ENCODE measurements at places on chromosomes 11 and 22.

DNA sequence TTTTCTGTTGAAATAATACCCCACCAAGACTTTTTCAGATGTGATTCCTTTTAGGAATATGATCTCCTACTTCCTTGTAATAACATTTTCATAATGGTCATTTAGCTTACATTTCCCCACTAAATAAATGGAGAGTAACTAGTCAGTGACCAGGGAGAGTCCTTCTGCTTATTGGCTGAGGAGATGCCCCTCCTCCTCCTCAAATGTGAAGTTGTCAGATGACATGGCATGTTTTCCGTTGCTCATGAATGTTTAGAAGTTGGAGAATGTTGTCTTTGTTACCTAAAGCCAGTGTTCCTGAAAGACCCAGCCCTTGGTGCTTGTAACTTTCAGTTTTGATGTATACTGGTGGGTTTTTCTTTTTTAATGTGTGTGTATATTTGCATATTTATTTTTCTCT, 38.2 kb downstream of the CSRP3 start:
- no peak for ATAC-seq

DNA sequence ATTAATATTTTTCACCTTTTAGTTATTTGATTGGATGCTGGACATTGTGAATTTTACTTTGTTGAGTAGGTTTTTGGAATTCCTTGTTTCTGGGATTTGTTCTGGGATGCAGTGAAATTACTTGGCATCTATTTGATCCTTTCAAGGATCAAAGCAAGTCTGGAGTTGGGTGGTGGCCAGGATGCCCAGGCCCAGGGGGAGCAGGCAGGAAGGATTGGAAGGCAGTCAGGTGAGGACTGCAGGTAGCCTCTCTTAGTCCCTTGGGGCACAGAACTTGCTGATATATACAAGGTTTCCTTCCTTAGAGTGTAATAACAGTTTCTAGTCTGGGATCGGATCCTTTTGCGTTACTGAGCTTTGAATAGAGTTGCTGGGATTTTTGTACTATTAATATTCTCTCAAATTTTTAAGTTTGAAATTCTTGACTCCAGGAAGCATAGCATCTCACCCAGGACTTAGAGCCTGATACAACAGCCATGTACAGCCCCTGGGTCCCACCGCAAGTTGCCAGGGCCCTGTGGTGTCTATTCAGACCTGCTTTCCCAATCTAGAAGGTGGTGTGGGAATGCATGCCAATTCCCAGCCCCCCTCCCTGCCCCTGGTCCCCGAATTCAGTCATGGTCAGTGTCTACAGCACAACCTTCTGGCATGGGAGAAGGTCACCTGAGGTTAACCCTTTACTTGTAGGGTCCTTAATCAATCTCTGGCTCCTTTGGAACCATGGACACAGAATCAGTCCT, 6.1 kb downstream of the ZNF74 start:
- no peak for ATAC-seq

DNA sequence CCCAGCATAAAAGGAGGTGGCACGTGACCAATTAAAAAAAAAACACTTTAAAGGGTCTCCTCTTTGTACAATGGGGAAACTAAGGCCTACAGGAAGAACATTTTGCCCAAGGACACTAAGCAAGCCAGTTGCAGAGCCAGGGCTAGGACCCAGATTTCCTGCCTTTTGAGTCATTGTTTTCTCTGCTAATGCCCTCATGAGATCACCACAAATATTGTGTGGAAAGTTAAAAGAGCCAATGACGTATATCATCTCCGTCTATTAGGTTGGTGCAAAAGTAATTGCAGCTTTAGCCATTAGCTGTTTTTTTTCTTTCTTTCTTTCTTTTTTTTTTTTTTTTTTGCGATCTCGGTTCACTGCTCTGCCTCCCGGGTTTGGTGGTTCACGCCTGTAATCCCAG, 24.1 kb upstream of the LRRC32 start:
- ATAC-seq = no peak

DNA sequence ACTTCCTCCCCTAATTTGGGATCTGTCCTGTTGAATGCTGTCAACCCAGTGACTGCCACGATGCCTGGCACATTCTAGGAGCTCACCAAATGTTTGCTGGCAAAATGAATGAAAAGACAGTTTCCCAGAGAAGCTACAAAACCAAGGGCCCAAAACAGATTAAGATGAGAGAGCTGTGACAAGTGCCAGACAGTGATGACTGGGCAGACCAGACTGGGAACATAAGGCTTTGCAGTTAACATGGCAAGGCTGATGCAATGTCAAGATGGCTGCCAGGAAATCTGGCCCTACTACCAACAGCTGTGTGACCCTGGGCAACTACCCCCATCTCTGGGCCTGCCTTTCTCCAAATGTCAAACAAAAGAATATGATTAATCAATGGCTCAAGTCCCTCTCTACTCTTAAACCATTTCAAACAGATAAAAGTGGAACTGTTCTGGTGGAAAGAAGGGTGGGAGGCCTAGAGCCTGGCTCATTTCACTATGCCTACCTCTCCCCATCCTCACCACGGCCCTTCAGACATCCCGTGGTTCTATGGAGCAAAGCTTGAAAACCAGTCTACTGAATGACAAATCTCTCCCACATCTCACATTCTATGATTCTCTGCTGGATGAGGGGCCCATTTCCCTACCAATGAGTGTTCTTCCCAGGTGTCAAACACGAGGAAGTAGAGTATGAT, 12.8 kb downstream of the AP1B1 start:
- ATAC-seq = peak; percentile 23

- ATAC-seq = no peak
Observed at GRCh38 chr11:78603792-78604191, 29.1 kb upstream of the NARS2 start.

- no peak for ATAC-seq
Observed at GRCh38 chr11:44120169-44120568, 24.7 kb downstream of the EXT2 start.

GRCh38 chr11:109677231-109677630, 255.2 kb downstream of the C11orf87 start:
- ATAC-seq = no peak

- ATAC-seq = no peak
Observed at GRCh38 chr22:28589102-28589750, 90.4 kb downstream of the TTC28 start.

DNA sequence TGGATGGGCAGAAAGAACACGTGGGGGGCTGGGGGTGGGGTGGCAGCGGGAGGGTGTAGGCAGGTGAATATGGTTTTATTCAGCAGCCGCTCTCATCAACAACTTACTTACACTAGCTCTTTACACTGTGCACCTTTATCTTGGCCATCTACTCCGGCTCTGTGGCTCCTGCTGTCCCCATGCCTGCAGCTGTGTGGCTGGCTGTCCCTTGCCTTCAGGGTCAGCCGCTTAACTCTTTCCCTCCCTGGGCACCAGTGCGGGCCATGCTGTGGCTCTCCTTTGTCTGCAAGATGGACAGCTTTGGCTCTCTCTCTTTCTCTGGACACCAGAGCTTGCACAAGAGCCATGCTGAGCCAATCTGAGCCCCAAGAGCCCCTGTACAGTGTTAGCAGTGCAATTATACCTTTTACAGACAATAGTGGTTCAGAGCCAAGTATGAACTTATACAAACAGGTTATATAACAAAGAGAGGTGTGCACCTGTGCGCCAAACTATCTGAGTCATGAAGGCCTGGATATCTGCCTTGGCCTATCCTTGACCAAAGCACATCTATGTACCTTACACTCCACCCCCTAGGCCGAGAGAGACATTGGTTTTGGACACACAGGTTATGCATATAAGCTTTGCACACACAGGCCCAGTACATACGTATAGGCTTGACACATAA, 94.3 kb upstream of the CTSC start:
- ATAC-seq = no peak

DNA sequence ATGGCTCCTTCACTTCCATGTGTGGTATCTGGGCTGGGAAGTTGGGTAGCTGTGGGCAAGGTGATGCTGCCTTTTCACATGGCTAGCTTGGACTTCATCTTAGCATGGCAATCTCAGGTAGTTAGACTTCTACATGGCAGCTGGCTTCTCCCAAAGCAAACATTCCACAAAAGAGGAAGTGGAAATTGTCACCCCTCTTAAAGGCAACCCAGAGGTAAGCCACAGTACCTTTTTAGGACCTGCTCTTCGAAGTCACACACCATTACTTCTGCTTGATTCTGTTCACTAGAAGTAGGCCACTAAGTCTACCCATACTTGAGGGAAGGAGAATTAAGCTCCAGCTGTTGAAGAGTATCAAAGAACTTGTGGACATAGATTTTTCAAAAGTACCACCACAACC, 25.9 kb downstream of the TUG1 start:
- ATAC-seq = no peak

GRCh38 chr11:66815646-66816045, 27.6 kb upstream of the RCE1 start:
- ATAC-seq = no peak

DNA sequence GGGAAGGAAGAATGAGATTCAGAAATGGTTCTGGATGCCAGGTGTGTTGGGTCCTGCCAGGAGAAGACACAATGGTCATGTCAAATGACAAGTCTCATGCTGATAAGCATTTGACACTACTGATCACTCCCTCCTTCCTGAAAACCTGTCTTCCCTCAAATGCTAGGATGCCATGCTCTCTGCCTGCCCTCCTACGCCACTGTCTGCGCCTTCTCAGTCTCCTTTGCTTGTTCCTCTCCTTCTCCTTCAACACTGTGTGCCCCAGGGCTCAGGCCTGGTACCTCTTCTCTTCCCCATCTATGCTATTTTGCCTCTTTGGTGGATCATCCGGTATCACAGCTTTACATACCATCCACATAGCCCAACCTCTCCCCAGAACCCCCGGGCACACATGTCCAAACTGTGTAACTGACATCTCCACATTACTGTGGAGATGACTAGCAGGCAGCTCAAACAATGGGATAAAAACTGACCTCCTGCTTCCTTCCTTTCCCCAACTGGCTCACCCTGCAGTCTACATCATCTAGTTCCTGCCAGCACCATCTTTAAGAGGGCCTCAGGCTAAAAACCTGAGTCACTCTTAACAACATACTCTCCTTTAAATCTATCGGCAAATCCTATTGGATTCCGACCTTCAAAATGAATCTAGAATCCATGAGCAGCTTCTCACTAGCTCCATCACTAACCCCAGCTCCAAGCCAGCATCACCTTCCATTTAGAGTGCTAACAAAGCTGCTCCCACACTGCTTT, 8.2 kb downstream of the AP1B1 start:
- ATAC-seq = no peak

- no peak for ATAC-seq
Observed at GRCh38 chr11:70493089-70493474, 94.8 kb downstream of the CTTN start.

GRCh38 chr11:44775366-44775984, 48.7 kb downstream of the TSPAN18 start:
- peak; percentile 86 for ATAC-seq

GRCh38 chr11:111367411-111368284, 11.4 kb downstream of the POU2AF1 start:
- no peak for ATAC-seq

DNA sequence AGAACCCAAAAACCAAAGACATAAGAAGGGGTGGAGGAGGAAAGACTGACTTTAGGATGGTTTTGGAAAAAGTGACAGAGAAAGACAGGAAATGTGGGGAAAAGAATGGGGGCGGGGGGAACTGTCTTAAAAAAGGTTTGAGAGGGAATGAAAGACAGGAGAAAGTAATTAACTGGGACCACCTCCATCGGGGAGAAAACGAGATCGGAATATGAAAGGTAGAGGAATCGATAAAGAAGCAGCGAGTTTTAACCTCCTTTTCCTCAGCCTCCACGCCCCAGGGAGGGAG, 524 bp downstream of the MTMR2 start:
- ATAC-seq = no peak

DNA sequence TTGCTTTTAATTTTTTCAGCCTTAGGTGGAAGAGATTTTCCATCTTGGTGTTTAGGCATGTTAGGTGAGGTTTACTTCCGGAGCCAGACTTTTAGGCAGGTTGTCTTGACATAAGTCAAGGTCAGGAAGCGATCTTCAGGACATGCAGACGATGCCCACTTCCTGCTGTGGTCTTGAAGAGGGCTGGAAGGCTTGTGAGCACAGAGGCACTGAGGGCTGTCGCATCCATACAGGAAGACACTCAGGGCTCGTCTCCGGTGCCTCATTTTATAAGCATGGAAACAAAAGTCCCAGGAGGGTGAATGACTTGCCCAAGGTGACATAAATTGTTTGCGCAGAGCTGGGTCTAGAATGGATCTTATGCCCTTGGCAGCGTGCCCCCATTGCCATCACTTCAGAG, 30.8 kb downstream of the MARK2 start:
- peak; percentile 20 for ATAC-seq

- no peak for ATAC-seq
Observed at GRCh38 chr11:64084146-64084950, 48.6 kb downstream of the FLRT1 start.

GRCh38 chr11:88164320-88164719, 10.9 kb downstream of the RAB38 start:
- ATAC-seq = peak; percentile 52

GRCh38 chr11:7490054-7490453, 4.7 kb downstream of the OLFML1 start:
- no peak for ATAC-seq

- ATAC-seq = no peak
Observed at GRCh38 chr11:34021977-34022735, 29.4 kb upstream of the CAPRIN1 start.

GRCh38 chr11:13317293-13318080, 39.9 kb downstream of the BMAL1 start:
- no peak for ATAC-seq

- ATAC-seq = no peak
Observed at GRCh38 chr11:36577373-36577772, 9.6 kb downstream of the RAG1 start.

- peak; percentile 91 for ATAC-seq
Observed at GRCh38 chr22:22928666-22929380, 41.2 kb downstream of the IGLL5 start.

- ATAC-seq = no peak
Observed at GRCh38 chr11:46920755-46921154, 2.4 kb upstream of the LRP4 start.

DNA sequence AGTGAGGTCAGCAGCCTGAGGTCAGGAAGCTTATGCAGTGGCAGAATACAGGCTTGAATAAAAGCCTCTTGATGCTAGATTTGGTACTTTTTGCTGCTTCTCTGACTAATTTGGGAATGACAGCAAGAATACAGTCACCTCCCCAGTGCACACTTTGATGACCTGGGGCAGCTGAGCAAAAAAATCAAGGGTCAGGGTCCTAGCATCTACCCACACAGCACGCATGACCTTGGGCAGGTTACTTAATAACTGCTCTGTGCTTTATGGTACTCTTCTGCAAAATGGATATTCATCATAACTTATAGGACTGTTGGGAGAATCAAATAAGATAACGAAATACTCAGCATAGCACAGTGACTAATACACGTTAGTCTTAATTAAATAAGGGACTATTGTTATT, 344.1 kb upstream of the SYN3 start:
- ATAC-seq = no peak

GRCh38 chr22:16969508-16970327, 38.3 kb downstream of the GAB4 start:
- no peak for ATAC-seq

DNA sequence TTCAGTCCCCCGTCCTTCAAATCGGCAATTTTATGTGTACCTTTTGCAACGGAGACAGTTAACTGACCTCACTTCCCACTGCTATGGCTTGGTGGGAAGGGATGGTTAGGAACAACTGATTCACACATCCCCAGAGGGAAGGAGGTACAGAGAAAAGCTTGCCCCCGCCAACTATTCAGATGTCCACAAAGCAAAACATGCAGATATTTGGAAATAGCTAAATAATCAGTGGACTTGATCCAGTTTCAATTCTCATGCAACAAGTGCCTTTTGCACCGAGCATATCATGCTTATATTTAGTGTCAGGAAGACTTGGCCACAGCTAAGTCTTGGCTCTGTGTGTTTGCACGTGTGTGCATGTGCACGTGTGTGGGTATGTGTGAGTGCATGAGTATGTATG, 144.6 kb downstream of the SNX19 start:
- no peak for ATAC-seq

- no peak for ATAC-seq
Observed at GRCh38 chr11:111694851-111695250, 71.3 kb downstream of the PPP2R1B start.
